ENCODE measurements at places on chromosomes 1 and 21.

DNA sequence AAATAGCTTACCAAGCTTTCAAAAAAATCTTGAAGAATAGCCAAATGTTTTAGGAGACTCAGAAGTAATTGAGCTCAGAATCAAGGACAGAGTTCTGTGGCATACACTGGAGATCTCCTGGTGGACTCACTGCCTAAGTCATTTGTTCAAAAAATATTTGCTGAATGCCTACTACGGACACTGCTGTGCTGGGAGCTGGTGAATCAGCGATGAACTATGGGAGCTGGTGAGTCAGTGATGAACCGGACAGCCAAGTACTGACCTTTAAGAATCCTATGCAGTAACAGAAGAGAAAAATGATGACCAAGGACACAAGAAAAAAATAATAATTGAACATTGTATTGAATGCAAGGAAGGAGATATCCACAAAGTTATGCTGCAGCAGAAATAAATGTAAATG, 717.9 kb upstream of the CXADR start:
- no peak for DNase-seq

DNA sequence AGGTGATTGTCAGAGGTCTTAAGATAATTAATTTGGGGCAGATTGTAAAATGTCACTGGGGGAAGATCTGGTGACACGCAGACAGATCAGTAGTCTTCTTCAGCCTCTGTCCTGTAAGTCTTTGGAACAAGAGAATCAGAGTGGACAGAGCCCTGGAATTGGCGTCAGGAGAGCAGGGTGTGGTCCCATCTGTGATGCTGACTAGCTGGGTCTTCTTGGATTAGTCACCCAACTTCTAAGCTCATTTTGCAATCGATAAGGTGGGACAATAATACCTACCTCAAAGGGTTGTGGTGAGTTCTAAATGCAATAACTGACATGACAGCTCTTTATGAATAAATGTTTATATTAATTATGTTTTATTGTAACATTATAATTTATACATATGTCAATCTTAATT, 4.8 kb downstream of the FASLG start:
- DNase-seq = peak; percentile 3

DNA sequence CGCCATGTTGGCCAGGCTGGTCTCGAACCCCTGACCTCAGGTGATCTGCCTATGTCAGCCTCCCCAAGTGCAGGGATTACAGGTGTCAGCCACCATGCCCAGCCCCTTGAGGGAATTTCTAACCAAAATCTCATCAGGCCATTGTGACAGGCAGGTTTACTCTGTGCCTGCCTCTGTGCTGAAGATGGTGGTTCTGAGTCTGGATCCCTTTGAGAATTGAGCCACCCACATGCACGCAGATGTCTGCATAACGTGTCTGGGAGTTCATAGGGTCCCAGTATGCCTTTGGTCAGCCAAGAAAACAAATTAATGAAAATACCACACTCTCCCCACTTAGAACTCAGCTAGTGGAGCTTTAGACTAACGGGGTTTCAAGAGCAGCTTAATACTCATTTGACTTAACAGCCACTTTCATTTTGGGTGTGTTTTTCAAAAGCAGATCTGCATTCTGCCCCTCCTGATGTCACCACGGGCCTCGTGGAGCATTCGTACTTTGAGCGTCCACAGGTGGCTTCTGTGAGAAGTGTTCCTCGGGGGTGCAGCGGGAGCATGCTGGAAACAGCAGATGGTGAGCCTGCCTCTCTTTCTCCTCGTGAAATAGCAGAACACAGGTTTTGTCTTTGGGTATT, 45.3 kb downstream of the DIP2A start:
- DNase-seq = no peak

DNA sequence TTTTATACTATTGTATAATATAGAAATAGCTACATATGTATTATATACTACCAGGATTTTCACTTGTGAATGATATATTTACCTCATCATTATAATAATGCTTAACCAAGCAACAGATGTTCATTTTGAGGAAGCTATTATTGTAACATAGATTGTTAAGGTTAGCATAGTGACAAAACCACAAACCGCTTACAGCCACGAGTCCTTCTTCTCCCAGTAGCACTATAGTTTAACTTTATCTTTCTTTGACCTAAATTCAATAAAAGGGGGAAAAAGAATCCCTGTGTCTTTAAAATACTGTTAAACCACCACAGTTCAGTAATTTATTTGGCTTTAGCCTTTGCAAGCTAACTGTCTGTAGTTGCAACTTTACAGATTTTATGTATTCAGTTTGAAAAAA, 1039.4 kb upstream of the B3GALT2 start:
- DNase-seq = peak; percentile 26

GRCh38 chr1:119549719-119550132, 42.7 kb downstream of the HSD3B1 start:
- peak; percentile 77 for DNase-seq

- no peak for DNase-seq
These were observed 534.6 kb downstream of the SMYD3 start for GRCh38 chr1:245972476-245972875.
